Activated naive CD4-positive, alpha-beta T cell treated with anti-CD3 and anti-CD28 coated beads for 36 hours (primary cell): ENCODE measurements at places on chromosomes 4 and X.

DNA sequence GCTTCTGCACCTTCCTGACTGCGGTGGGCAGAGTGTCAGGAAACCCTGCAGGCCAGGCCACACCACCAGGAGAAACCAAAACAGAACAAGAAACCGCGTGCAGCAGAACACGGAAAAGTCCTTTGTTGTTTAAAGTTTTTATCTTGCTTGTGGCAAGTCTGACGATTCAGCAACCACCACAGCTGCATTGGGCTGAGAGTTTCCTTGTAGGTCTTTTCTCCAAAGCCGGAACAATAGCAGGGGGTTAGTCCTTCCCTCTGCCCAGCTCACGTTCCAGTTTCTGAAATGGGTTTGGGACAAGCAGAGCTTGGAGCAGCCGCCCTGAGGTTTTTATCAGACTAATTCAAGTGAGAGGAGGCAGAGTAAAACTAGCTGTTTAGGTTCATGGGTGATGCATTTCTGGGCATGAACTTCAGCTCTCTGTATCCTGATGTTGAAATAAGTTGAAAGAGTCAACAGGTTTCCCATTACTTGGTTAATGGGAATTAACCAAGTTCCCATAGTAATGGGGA, 216.9 kb downstream of the PTTG2 start:
- DNase-seq: peak; percentile 63

DNA sequence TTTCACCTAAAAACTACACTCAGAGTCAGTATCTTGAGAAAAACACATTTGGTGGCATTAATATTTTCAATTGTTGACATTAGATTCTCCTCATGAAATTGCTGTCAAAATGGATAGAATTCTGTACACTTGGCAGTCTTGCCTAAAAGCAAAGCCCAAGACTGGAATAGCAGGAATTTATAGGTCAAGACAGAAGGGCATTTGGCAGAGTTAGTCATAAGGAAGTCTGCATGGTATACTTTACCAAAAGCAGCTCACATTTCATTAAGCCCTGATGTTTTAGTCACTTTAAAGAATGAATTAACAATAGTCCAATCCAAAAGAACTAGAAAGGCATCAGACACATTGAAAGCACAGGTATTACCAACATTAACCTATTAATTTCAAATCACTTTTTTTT, 7.1 kb downstream of the CCDC160 start:
- DNase-seq: no peak

GRCh38 chrX:107677909-107678308, 49.6 kb downstream of the PRPS1 start:
- DNase-seq: no peak

DNA sequence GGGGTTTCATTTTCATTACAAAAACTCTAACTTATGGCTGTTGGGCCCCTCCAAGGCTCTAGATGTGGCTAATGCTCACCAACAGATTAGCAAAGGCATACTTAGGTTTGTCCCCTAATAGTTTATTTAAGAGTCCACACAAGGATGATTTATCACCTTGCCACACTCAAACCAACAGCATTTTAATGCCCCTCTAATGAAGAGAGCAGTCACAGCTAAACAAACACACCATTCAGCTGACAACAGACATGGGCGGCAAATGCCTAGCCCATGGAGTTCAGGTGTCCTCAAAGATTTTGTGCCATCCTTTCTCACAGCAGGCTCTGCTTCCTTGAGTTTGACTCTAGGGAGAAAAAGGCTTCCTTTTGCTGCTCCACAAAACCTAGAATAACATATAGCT, 61.8 kb upstream of the CITED1 start:
- no peak for DNase-seq

GRCh38 chr4:145101091-145101490, 3.0 kb downstream of the ABCE1 start:
- DNase-seq: no peak

DNA sequence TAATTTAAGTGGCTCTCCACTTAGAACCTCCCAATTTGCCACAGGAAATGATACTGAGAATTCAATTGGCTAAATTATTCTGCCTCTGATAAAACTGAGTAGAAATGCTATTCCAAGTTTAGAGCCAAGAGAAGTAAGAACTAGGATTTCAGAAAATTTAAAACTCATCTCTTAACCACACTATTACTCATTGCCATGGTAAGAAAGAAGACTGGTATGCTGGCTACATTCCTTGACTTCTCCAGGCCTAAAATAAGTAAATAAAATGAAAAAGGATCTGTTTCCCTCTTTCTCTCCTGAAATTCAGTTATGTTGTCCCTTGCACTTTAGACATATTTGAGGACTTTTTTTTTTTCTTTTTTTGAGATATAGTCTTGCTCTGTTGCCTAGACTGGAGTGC, 23.3 kb downstream of the ZNF280C start:
- no peak for DNase-seq

DNA sequence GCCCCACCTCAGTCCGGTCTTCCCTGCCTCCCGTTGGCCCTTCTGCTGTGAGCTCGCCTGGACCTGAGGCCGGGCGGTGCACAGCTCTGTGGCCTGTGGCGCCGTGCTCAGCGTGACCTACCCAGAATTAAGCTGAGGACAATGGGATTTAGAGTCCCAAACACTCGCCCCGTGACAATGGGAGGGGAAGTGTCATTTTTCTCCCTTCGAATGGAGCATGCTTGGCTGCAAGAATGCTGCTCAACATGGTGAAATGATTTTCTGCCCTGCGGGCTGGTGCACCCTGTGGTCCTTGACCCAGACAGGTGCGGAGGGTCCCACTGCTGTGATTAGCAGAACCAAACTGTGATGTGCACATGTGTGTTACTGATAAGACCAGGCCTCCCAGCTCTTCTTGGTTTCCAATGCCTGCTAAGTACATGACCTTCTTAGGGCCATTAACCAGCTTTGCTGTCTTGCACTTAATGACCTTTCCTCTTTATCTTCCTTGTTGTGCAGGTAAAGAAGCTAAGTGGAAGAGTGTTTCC, 772 bp downstream of the EOLA1 start:
- DNase-seq: no peak

GRCh38 chr4:20995015-20995414, 294.8 kb downstream of the PACRGL start:
- no peak for DNase-seq

- DNase-seq: no peak
Observed at GRCh38 chrX:144297221-144297620, 413.4 kb downstream of the UBE2NL start.

DNA sequence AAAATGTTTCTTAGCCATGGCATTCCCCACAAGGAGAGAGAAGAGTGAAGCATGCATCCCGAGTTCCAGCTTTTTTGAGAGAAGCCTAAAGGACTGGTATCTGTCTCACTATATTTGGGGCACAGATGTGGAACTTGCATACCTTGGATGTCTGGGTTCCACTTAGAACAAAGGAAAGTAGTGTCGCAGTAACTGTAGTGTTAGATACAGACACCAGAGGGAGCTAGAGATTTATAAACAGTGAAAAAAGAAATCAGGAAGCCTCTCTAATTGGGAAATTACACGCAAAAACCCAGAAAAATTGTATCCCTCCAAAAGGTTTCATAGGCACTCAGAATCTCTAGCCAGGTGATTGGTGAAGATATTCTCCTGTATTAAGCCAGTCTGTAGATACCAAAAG, 34.4 kb downstream of the AGTR2 start:
- no peak for DNase-seq

DNA sequence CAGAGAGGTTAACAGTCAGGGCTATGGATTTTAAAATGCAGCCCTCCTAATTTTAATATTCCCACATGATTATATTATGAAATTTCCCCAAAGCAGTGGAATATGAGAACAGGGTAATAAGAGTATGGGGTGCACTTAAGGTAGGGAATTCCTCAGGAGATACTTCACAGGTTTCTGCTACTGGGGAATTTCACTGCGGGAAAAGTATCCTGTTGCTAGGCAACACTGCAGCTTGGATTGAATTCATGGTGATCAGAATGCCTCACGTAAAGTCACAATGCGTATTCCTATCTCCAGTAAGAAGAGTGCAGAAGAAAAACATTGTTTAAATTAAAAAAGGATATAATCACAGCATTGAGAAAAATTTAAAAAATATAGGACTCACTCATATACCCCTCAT, 398.1 kb upstream of the RPS6KA3 start:
- DNase-seq: no peak

DNA sequence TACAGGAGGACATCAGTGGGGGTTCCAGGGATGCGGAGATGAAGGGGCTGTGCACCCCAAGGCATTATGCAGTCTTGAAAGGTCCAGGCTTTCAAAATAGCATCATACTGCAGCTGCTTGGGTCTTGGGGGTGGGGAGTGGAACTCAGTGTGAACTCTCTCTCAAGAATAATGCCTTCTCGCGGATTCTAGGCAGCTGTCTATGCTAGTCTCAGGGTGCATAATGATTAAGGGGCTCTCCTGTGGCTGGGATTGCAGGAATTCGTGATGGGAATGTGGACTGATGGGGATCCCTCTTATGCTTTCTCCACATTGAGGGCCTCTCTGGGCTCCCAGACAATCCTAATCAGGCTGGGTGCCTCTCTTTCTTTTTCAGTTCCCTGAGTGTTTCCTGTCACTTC, 172.2 kb upstream of the ARHGAP24 start:
- DNase-seq: no peak

DNA sequence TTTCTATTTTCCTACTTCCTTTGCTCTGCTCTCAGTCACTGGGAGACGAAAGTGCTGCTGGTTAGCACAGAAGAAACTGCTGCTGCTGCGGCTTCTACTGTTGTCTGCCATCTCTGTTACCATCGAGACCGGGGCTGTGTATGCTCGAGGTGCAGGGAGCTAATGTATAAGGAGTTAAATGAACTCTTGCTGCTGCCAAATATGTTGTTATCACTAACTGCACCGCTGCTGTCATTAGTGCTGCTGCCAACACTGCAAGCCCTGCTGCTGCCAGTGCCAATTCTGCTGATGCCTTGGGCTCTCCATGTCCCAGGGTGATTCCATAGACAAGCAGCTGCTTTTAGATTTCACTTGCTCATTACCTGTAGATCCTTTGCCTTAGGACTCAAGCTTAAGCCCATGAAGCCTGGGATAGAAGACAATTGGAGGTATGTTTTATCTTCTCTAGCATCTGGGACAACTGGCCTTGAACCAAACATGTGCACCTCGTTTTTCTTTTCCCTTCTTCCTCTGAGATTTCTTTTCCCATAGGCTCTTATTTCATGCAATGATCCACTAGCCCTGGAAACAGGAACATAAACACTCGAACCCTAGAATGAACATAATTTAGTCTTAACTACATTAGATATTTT, 107.8 kb downstream of the CCSER1 start:
- no peak for DNase-seq

- DNase-seq: no peak
Observed at GRCh38 chrX:108159028-108159670, 67.6 kb downstream of the ATG4A start.

GRCh38 chr4:3136454-3136853, 62.0 kb downstream of the HTT start:
- no peak for DNase-seq

DNA sequence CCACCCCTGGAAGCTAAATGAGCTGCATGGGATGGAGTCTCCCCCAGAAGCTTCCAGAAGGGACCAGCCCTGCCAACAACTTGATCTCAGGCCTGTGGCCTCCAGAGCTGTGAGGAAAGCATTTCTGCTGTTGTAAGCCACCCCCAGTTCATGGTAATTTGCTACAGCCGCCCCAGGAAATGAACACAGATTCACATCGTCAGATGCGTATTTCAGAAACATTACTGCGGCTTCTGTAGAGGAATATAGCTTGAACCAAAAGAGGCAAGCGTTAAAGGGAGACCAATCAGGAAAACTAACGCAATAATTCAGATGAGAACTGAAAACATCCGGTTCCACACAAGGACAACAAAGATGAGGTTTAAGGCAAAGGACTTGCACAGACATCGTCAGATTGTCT, 128.4 kb upstream of the TBL1X start:
- no peak for DNase-seq

GRCh38 chr4:43765514-43765913, 683.1 kb downstream of the KCTD8 start:
- no peak for DNase-seq

- DNase-seq: peak; percentile 65
Observed at GRCh38 chr4:10460313-10461047, 3.3 kb upstream of the ZNF518B start.

DNA sequence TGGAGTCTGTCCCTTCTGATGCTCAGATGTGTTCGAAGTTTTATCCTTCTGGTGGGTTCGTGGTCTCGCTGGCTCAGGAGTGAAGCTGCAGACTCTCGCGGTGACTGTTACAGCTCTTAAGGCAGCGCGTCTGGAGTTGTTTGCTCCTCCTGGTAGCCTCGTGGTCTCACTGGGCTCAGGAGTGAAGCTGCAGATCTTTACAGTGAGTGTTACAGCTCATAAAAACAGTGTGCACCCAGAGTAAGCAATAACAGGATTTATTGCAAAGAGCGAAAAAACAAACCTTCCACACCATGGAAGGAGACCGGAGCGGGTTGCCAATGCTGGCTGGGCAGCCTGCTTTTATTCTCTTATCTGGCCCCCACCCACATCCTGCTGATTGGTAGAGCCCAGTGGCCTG, 18.5 kb downstream of the SLC25A5 start:
- DNase-seq: no peak

DNA sequence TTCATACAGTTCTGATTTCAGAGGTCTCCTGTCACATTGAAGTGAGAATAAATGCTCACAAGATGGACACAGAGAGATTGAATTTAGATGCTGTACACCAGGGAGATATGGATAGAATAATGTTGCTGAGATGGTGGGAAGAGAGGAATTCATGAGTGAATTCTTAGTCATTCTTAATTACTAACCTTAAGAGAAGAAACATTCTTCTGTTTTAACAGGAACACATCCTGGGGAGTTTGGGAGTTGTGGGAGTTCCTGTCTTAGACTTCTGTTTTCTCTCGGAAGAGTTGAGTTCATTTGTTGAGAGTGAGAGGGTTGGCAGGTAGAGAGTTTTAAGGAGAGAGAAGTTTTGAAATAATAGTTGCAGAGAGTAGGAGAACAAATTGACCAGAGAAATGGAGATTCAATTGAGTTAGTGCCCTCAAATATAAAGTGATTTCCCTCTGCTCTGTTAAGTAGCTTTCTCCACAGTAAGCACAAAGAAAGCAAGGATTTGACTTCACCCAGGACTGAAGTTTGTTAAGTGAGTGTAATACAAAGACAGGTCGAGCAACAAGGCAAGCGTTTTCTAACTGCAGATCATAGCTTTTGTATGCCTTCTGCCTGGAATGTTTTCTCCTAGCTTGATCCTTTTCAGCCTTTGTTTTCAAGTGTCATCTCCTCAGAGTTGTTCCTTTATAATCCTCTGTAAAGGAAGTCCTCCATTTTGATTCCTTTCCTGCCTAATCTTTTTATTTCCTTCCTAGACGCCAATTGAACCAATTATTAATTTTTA, 205.9 kb downstream of the RAPGEF2 start:
- DNase-seq: no peak

GRCh38 chr4:188032170-188032569, 36.6 kb downstream of the ZFP42 start:
- no peak for DNase-seq

DNA sequence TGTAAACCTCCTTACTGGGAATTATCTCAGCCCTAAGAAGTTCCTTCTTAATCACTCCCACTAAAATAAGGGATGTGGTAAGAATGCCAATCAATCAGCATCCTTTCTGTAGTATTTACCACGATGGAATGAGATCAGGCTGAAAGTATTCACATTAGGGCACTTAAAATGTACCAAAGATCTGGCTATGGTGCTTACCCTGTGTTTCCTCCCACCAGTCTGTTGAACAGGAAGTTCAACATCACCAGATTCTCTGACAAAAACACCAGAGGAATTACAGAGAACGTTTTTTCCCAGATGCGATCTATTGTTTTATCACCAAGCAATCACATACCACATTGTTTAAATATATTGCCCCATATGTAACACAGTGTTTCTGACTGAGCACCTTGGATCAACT, 2.1 kb upstream of the CLCN3 start:
- DNase-seq: no peak

- DNase-seq: no peak
Observed at GRCh38 chr4:158020176-158020575, 152.6 kb downstream of the GASK1B start.
